ENCODE measurements at places on chromosomes 1 and 21.
A peak's percentile ranks its signal among the peaks of the same experiment; 100 is the strongest.

DNA sequence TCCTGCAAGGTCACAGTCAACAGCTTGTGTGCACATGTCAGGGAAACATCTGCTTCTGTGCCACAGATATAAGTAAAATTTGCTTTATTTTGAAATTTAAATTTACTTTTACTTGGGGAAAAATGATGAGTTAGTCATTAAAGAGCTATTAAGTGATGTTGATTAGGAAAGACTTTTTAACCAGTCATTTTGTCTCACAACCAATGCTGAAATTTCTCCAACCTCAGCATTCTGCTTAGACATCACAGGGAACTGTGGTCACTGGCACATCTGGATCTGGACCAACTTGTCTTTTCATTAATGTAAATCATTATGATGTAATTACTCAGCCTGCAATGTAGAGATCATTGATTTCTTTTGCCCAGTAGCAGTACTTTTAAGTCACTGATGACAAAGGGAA, 301.0 kb downstream of the TTLL7 start:
- DNase-seq: no peak

- DNase-seq: peak; percentile 17
Observed at GRCh38 chr1:41097105-41097504, 75.6 kb upstream of the SLFNL1 start.

GRCh38 chr1:1334835-1335234, 3.8 kb downstream of the TAS1R3 start:
- DNase-seq: no peak

- no peak for DNase-seq
Observed at GRCh38 chr1:205008896-205009295, 34.1 kb upstream of the CNTN2 start.

GRCh38 chr21:15054089-15054488, 10.7 kb downstream of the NRIP1 start:
- DNase-seq: no peak

GRCh38 chr1:36964830-36965229, 69.5 kb downstream of the GRIK3 start:
- DNase-seq: no peak

- no peak for DNase-seq
Observed at GRCh38 chr1:62528015-62528414, 69.3 kb upstream of the ANGPTL3 start.

DNA sequence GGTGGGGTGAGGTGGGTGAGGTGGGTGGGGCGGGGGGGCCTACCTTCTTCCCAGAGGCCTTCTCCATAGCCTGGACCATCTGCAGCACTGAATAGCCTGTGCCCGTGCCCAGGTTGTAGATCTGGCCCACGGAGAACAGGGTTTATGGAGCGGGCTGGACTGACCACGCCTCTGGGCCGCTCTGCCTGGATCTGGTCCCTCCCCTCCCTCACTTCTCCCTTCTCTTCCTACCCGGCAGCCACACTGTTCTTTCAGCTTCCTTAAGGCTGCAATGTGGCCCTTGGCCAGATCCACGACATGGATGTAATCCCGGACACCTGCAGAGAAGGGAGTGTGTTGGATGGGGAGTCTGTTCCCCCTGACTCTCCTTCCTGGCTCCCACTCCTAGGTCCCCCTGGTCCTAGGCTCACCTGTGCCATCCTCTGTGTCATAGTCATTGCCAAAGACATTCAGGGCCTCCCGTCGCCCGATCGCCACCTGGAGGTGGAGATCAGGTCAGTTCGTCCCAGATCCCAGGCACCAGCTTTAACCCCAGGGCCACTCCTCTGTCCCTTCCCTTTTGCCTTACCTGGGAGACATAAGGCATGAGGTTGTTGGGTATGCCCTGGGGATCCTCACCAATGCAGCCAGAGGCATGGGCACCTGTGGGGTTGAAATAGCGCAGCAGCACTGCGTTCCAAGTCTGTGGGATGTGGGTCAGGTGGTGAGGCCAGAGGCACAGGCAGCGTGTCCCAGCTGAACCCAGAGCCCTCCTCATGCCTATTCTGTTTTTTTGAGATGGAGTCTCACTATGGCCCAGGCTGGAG, 3.9 kb downstream of the GALE start:
- DNase-seq: no peak

- DNase-seq: no peak
Observed at GRCh38 chr1:192086644-192087043, 71.6 kb upstream of the RGS18 start.

DNA sequence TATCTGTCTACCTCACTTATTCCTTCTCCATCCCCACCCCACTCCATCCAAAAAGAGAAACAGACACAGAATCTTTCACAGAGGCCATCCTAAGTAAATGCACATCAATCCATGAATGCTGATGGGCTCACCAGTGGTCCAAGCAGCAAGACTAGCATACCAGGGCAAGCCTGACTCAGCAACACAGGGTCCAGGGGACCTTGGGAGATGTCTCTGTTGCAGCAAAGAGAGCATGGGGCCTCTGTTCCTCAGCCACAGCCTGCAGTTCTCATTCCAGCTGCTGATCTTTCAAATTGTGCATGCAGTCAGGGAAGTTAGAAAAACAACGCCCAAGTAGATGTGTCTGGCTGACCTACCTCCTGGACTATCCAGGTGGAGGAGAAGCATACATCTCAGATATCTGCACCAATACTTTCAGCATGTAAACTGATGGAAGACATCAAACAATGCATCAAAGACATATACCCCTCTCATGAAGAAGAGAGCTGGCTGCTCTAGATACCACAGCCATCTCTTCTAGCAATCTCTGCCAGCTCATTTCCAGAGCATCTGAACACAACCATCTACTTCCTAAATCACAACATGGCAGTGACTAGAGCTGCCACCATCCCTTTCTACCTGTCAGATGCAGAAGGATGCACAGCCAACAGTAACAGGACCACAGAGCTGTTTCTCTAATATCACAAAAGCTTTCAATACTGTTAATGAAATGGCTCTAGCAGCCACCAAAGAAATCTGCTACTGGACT, 54.5 kb downstream of the CD34 start:
- no peak for DNase-seq

- peak; percentile 61 for DNase-seq
Observed at GRCh38 chr21:37551331-37551992, 184.9 kb downstream of the DYRK1A start.

DNA sequence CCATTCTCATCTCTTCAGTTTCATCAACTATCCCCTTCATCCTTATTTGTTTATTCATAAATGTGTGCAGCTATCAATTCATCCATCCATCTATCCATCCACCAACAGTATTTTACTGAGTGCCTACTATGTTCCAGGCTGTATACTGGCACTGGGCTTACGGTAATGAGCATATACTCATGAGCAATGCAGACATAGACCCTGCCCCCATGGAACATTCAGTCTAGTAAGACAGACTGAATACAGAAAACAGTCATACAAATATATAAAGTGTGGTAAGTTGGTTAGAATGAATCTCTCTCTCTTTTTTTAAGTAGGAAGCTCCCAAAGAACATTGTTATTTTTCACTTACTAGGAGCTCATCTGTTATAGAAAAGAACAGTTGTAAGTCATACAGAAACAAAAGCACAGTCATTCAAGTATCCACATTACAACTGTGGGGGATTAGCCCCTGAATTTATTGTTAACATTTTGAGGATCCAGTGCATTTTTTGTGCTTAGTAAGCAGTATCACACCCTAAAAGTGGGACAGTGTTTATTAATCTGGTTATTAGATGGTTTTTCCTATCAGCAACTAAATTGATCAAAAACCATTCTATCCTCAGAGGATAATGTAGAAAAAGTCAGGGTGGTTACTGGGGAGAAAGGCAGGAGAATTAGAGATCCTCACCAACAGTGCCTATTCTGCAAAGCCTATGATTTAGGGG, 3.6 kb downstream of the SLC16A4 start:
- DNase-seq: no peak

DNA sequence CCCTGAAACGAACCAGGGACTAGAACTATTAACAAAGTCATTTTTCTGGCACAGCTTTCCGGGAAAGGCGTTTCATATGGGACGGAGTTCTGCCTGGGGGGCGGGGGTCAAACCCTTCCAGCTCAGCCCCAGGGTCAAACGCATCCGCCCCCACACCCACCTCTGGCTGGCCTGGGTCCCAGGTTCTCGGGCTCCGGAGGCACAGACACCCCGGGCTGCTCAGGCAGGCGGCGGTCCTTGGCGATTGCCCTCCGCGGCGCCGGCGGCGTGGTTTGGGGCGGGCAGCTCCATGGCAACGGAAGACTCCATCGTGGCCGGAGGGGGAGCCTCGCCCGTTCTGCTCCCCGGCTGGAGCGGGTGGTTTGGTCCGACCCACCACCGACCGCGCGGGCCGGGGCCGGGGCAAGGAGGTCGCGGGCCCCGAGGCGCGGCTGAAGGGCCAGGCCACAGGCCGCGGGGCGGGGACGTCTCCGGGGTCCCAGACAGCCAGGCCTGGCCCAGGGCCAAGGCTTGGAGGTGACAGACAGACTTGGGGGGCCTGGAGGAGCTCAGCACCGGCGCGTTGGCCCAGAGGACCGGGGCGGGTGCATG, at the start of gene CFAP74:
CFAP74 (minus strand) TSS at position 246 of the 591 bp plus-strand sequence. CDS start 12,830 bp downstream, outside the sequence.
- no peak for DNase-seq

DNA sequence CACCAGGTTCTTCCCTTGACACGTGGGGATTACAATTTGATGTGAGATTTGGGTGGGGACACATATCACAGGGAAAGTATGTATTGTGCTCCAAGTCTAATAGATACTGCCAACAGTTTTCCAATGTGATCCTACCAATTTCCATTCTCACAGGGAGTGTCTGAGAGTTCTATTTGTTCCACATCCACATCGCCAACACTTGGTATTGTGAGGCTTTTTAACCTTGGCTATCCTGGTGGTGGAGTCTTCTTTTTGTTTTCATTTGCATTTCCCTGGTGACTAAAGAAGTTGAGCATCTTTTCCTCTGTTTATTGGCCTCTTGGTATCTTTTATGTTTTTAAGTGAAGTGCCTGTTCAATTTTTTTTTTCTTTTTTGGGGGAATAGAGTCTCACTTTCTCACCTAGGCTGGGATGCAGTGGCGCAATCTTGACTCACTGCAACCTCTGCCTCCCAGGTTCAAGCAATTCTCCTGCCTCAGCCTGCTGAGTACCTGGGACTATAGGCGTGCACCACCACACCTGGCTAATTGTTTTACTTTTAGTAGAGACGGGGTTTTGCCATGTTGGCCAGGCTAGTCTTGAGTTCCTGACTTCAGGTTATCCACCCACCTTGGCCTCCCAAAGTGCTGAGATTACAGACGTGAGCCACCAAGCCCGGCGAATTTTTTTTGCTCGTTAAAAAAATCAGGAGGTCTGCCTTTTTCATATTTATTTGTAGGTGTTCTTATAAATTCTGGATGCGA, 15.9 kb upstream of the PADI1 start:
- no peak for DNase-seq

DNA sequence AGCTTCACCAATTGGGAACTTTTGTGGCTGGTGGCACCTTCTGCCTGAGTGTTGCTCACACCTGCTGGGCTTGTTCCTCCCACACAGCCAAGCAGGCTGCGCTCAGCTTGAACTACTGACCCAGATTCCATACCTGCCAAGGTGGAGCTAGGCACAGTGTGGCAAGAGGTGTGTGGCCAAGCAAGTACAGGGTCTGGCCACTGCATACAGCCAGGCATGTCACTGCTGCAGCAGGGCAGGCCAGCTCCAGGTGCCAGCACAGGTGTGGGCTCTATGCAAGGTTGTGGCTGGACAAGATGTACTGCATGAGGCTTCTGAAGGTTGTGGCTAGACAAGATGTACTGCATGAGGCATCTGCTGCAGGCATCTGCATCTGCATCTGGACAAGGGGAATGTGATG, 1254.8 kb downstream of the AMY1C start:
- no peak for DNase-seq

DNA sequence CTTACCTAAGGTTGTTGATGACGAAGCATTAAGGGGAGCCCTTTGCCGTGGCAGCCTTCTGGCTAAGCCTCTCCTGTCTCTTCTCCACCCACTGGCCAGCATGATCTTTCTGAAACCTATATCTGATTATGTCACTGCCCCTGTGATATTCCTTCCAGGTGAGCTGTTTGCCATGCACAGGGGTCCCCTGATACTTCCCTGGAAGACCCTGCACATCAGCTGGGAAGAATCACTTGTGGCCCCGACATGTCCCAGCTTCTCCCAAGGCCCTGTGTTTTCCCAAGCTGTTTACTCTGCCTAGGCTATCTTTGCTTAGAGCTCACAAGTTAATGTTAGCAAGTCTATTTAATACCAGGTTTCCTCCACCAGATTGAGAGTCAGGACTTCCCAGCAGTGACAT, 12.3 kb downstream of the RD3 start:
- no peak for DNase-seq

- peak; percentile 60 for DNase-seq
Observed at GRCh38 chr1:91502672-91503184, 2.1 kb downstream of the CDC7 start.

DNA sequence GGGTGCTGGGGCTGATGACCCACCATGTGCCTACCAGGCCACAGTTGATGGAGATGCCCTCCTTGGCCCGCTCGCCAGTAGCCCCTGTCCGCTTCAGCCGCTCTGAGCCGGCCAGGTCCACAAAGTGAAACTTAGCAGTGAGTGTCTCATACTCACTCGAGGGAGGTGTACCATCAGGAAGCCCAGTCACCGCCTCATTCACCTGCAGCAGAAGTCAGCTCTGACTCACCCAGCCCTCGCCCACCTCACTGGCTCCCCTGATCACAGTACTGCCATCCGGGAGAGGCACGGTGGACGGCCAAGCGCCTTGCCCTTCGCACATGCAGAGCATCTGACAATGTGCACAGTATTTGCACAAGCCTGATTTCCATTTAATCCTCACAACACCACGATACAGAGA, 18.8 kb downstream of the KIF21B start:
- DNase-seq: no peak

DNA sequence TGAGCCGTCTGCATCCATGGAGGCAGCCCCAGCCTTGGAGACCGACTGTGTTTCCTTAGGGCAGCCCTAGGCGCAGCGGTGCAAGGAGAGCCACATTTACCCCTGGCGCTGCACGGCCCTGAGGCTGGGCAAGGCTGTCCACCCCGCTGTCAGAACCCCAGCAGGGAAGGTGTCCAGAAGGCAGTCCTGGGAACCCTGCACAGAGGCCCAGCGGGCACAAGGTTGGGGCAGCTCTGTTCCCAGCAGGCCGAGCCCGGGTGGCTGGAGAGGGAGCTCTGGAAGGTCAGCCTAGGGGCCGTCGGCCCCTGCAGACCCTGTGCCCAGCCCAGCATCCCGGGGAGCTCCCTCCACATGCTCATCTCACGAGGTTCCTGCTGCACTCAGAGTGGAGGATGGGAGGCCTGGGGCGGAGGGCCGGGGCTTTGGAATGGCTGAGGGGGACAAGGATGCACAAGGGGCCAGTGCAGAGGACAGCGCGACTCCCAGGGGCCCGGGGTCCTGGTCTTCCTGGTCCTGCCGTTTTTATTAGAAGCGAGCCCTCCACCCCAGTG, 19.9 kb upstream of the SAMD11 start:
- no peak for DNase-seq
